ENCODE measurements at places on chromosomes 1 and 21.
A peak's percentile ranks its signal among the peaks of the same experiment; 100 is the strongest.

DNA sequence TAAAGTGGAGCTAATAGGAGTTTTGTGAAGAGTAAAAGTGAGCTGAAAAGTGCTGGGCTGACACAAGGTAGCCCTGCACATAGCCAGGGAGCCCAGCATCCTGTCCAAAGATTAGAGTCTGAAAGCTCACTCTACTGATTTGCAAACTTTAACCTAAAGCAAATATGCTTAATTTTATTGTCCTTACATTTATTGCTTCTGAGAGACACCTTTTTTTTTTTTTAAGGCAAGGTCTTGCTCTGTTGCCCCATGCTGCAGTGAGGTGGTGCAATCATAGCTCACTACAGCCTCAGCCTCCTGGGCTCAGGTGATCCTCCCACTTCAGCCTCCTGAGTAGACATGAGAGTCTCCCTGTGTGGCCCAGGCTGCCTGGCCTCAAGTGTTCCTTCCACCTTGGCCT lies 16.5 kb downstream of the MGST3 start:
- DNase-seq: no peak

DNA sequence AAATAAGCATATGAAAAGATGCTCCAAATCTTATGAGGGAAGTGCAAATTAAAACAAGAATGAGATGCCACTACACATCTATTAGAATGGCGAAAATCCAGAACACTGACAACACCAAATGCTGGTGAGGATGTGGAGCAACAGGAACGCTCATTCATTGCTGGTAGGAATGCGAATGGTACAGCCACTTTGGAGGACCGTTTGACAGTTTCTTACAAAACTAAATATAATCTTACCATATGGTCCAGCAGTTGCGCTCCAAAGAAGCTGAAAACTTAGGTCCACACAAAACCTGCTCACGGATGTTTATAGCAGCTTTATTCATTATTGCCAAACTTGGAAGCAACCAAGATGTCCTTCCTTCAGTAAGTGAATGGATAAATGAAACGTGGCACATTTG lies 50.3 kb downstream of the POFUT2 start:
- DNase-seq: no peak

DNA sequence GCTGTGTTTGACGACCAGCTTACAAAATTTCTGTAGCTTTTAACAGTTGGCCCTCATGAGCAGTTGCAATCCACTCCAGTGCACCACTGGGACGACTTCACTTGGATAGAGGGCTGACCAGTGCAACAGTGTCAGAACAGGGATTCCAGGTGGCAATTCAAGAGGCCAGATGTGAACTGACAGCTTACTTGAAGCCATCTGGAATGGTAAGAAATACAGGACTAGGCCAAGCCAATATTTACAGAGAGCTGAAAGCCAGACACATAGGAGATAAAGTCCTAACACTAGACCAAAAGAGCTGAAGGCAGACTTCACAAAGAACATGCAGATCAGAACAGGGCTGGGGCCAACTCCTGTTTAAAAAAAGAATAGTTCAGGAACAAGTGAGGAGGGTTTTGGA lies 93.5 kb upstream of the NFIA start:
- DNase-seq: no peak

DNA sequence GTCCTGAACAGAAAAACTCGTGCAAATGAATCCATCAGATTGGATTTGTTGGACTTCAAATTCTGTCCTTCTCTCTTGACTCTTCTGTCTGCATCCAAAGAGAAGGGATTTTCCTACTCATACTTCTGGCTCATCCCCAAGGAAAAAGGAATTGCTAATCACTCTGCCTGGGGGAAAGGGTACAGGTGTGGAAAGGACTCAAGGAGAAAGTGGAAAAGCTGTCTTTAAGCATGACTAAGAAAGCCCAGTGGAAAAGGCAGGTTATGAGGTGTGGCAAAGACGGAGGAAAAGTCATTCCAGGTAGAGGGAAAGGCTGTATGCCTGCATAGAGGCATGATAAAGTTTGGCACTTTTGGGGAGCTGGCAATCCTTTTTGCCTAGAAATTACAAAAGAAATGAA lies 43.4 kb downstream of the PTGS2 start:
- DNase-seq: no peak

- no peak for DNase-seq
Observed at GRCh38 chr1:15124362-15125100, 29.0 kb upstream of the TMEM51 start.

- DNase-seq: peak; percentile 69
Observed at GRCh38 chr1:160830321-160831153, 32.1 kb downstream of the CD244 start.

GRCh38 chr1:2027961-2028583 lies 8.9 kb downstream of the GABRD start:
- DNase-seq: no peak

- DNase-seq: no peak
Observed at GRCh38 chr1:117638759-117639158, 32.9 kb downstream of the TENT5C start.
